Ureter (tissue), 1 donor: ENCODE measurements at places on chromosomes 16 and 17. TPM values are rescaled to one million over a fixed set of nuclear protein-coding genes. Genes with fewer than 3 reads are reported as not detected.

The LITAFD gene
- not detected for total RNA-seq

GRCh38 chr17:49000943-49001342 is 3.8 kb downstream of the IGF2BP1 start:
- no peak for DNase-seq

The VMO1 gene
- 0.89 TPM for total RNA-seq

The SBK1 gene
- total RNA-seq = 0.49 TPM

- no peak for DNase-seq
These were observed 26.0 kb upstream of the MON1B start for GRCh38 chr16:77165006-77165405.

DNA sequence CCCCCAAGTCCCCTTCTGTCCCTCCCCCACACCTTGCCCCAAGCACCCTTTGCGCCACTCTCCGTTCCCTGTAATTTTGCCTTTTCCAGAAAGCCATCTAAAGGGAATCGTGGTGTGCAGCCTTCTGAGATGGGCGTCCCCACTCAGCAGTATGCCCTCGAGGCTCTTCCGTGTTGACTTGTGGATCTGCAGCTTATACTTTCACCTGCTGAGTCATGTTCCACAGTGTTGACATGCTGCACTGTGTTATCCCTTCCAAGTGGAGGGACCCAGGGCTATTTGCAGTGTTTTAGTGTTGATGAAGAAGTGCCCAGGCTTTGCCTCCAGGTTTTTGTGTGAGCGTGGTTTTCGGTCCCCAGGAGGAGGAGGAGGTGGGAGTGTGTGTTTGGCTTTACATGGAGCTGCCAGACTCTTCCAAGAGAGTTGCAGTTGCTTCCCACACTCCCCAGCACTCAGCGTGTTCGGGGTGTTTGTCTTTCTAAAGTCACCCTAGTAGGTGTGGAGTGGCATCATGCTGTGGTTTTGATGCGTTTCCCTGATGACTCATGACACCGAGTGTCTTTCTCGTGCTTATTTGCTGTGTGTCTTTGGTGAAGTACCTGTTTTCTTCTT is 32.1 kb upstream of the JPT2 start:
- no peak for DNase-seq

- DNase-seq = no peak
These were observed 4.1 kb downstream of the ZNF688 start for GRCh38 chr16:30567160-30567990.

GRCh38 chr16:85905110-85906095 is 6.4 kb downstream of the IRF8 start:
- no peak for DNase-seq

GRCh38 chr16:75948886-75949285 is 222.6 kb upstream of the CPHXL start:
- no peak for DNase-seq

GRCh38 chr16:87192452-87193073 is 124.6 kb downstream of the C16orf95 start:
- DNase-seq = no peak

DNA sequence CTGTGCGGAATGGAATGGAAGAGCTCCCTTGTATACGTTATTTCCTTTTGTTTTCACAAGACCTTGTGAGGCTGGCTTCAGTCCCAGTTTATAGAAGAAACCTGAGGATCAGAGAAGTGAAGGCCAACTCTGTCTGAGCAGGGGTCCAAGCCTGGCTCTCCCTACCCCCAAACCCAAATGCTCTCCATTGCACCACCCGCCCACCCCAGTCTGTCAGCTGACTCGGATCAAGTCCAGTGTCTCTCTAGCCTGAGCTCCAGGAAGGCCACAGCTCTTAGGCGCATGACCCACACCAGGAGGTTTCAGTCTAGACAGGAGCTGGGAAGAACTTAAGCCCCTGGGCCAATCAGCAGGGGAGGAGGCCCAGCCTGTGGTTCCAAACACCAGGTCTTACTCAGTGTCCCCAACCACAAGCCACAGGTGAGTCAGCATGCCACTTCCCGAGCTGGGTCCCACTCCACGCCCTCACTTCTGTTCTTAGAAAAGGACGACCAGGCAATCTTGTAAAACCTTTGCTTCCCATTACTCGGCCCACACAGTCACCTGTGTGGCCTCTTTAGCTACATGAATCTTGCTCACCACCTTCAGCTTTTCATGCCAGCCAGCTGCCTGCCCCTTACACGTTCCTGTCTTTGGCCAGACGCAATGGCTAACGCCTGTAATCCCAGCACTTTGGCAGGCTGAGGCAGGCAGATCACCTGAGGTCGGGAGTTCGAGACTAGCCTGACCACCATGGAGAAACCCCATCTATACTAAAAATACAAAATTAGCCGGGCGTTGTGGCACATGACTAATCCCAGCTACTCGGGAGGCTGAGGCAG is 27.8 kb downstream of the TK2 start:
- DNase-seq = peak; percentile 72

The ZNF276 gene
- 44.1 TPM for total RNA-seq

The SEPTIN1 gene
- 8.2 TPM for total RNA-seq

DNA sequence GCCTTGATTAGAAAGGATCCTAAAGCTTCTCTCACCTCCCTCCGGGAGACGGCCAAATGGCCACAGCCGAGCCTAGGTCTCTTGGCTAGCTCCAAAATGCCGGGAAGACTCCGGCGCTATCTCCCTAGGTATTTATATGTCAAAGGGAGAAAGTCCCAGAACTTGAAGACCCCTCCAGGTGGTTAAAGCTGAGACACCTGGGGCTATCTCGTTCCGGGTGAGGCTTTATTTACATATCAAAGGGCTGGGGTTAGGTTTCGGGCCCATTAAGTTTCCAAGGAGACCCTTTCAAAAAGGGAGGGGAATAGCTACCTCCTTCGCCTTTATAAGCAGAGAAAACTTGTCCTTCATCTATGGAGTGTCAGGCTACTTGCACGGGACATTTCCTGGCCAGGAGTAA is 70.9 kb upstream of the KIFC3 start:
- DNase-seq = no peak

- no peak for DNase-seq
These were observed 9.7 kb upstream of the TNS4 start for GRCh38 chr17:40511136-40511535.

The CHAD gene
- total RNA-seq = not detected

- DNase-seq = no peak
These were observed 29.9 kb upstream of the RHOT1 start for GRCh38 chr17:32112416-32112815.

DNA sequence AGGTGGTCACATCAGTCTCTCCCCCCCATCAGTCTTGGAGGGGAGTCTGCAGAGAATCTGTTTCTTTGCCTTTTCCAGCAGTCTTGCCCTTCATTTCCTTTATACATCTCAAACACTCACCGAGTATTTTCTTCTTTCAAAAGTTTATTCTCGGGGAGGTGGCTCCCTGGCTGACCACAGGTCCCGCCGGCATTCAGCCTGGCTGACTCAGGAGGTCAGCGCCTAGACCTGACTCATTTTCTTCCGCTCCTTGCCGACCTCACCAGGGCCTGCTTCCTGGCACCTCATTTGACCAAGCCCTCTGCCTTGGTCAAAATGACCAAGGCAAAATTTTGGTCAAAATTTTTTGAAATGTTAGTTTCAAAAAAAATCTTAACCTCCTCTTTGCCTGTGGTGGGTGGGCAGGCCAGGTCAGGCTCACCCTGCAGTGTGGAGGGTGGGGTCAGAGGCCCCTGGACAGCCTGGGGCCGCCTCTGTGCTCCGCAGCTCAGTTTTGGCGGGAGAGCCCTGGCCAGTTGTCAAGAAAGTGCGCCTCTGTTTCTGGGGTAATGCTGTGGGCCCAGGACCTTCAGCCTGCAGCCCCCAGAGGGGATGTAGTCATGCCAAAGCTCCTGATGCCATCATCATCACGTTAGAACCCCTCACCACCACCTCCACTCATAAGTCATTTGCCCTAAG is 165.6 kb downstream of the SPECC1 start:
- DNase-seq = no peak

The TMEM97 gene
- total RNA-seq = 237 TPM

DNA sequence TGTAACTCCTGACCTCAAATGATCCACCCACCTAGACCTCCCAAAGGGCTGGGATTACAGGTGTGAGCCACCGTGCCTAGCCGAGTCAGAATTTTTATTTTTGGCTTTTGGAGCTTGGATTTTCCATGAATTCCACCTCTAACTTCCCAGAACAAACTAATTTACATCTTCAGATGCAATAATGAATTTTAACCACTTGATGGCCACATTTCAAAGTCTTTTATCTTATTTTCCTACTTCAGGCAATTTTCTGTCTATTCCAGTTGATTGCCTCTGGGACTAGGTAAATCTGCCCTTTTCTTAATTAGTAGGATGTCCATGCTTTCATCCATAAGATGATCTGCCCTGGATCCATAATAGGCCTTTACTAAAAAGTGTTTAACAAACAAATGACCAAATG is 156.4 kb upstream of the ANKFN1 start:
- no peak for DNase-seq

GRCh38 chr17:19877364-19877945 is 9.7 kb upstream of the ULK2 start:
- no peak for DNase-seq

The HEATR9 gene
- total RNA-seq = 0.21 TPM

GRCh38 chr17:29248845-29249244 is 2.2 kb downstream of the CRYBA1 start:
- DNase-seq = no peak

DNA sequence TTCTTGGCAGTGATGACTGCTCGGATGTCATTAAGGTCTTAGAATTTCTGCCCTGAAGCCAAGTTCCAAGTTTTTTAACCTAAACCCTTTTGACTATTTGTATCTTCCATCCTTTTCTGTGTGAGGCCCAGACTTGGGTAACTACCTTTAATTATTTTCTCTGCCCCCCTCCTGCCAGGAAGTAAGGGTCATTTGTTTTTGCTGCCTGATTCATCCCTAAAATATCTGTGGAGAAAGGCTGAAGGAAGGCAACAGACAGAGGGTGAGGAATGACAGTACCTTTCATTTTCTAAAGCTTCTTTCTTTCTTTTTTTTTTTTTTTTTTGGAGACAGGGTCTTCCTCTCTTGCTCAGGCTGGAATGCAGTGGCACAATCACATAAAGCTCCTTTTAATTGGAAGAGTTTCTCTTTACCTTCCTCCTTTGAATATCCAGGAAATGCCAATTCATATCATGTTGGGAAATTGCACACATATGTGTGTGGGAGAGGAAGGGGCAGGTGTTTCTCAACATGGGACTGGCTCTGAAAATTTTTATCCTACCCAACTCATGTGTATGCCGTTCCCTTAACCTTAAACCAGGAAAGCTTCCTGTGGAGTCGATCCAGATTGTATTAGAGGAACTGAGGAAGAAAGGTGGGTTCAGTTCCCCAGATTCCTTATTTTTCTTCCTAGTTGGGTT is 957 bp downstream of the VPS25 start:
- no peak for DNase-seq

DNA sequence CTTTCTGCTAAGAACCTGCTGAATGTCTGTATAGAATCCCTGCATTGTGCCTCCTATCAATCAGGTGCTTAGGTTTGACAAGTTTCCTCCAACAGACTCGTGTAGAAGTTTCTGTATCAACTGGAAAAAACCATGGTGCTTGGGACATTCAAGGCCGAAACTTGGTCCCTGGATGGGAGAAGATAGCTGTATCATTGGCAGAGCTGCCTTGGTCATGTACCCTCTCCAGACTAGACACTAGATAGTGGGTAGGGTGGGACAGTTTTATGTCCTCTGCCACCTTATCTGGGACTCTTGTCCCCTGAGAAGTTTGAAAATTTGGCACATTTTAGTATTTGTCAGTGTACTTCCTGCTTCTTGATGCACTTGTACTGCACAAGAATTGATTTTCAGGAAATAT is 520.8 kb downstream of the WWOX start:
- DNase-seq = no peak

DNA sequence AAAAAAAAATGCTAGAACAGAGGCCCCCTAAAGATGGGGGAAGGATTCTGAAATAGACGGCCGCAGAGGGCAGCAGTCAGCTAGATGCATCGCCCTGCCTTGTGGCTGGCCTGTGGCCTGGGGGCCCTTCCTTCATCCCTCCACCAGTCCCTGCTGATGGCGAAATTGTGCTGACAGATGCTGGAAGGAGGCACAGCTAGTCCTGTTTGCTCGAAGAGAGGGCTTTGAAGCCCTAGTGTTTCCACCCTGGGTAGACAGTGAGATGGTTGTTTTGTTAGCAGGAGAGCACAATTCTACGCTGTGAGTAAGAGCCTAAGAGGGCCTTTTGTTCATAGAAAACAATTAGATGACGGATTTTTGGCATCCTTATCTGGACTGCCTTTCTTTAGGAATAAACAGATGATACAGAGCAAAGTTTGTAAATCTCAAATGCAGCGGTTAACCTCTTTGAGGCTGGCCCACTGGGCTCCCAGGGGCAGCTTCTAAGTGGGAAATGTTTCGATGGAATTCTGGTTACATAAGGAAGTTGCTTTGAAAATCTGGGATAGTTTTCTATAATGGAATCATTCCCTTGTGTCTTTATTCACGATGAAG is 23.0 kb downstream of the VPS35L start:
- DNase-seq = no peak

GRCh38 chr16:3171181-3171854 is 16.7 kb upstream of the OR1F1 start:
- DNase-seq = no peak

The NTN1 gene
- total RNA-seq = 14.4 TPM

- peak; percentile 36 for DNase-seq
These were observed 28.0 kb downstream of the IL21R start for GRCh38 chr16:27429981-27430441.

- DNase-seq = no peak
These were observed 521 bp downstream of the C16orf87 start for GRCh38 chr16:46830417-46830901.

DNA sequence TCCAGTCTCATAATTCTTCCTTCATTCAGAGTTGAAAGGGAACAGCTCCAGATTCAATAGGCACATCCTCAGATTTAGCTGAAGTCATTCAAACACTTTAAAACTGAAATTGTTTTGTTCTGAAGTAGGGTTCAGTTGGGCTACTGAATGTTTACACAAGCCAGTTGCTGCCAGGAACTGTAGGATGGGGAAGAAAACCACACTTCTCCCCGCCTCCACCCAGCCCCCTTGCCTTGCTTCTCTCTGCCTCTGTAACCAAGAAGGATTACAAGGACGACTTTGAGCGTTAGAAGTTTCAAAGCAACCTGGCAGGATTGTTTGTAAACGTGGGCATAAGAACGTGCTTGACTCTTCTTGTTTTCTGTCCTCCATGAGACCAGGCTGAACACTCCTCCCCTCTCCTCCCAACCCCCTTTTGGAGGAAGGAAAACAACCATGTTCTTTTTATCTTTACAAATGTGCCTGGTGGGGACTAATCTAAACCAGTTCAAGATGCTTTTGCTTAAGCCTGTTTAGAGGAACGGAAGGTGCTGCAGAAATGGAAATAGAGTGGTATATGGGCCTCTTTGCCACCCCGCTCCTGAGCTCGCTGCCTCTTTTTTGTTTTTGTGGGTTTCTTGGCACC is 287.9 kb downstream of the FTO start:
- no peak for DNase-seq
